ENCODE measurements at places on chromosomes 6 and 20. TPM values are rescaled to one million over a fixed set of nuclear protein-coding genes. Genes with fewer than 3 reads are reported as not detected.

- no peaks in the 10 kb centered on the region for H3K36me3 ChIP-seq
- no peaks in the 10 kb centered on the region for H3K27me3 ChIP-seq
- no peak for DNase-seq
- no peak overlapping the region for H3K4me3 ChIP-seq
- H3K27ac ChIP-seq: no peak overlapping the region
Measured at GRCh38 chr6:165747963-165748362, 84.9 kb upstream of the PDE10A start.

DNA sequence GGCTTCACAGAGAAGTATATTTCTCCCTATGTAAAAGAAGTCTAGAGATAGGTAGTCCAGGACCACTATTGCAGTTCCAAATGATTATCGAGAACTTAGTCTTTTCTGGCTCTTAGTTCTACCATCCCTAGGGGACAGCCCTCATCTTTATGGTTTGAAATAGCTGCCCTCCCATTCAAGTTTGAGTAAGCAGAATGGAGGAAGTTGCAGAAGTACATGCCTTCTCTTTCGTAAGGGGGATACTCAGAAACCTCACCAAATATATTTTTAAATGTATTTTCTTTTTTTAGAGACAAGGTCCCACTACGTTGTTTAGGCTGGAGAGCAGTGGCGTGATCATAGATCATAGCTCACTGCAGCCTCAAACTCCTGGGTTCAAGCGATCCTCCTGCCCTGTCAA lies 236.8 kb upstream of the RREB1 start:
- no peaks in the 10 kb centered on the region for H3K36me3 ChIP-seq
- DNase-seq: no peak
- H3K27me3 ChIP-seq: no peaks in the 10 kb centered on the region

GRCh38 chr20:47273591-47274235 lies 82.8 kb downstream of the ZMYND8 start:
- H3K27me3 ChIP-seq: no peaks in the 10 kb centered on the region
- DNase-seq: no peak
- peaks cover 40% of the 10 kb centered on the region for H3K36me3 ChIP-seq
- H3K27ac ChIP-seq: peak overlapping the region; percentile 11
- H3K4me3 ChIP-seq: no peak overlapping the region

The BNIP5 gene
- total RNA-seq: not detected

Data from CD4-positive, CD25-positive, alpha-beta regulatory T cell (primary cell).